ENCODE measurements at places on chromosomes 16 and 17.

GRCh38 chr16:58475091-58475619, 24.8 kb upstream of the NDRG4 start:
- DNase-seq = no peak

DNA sequence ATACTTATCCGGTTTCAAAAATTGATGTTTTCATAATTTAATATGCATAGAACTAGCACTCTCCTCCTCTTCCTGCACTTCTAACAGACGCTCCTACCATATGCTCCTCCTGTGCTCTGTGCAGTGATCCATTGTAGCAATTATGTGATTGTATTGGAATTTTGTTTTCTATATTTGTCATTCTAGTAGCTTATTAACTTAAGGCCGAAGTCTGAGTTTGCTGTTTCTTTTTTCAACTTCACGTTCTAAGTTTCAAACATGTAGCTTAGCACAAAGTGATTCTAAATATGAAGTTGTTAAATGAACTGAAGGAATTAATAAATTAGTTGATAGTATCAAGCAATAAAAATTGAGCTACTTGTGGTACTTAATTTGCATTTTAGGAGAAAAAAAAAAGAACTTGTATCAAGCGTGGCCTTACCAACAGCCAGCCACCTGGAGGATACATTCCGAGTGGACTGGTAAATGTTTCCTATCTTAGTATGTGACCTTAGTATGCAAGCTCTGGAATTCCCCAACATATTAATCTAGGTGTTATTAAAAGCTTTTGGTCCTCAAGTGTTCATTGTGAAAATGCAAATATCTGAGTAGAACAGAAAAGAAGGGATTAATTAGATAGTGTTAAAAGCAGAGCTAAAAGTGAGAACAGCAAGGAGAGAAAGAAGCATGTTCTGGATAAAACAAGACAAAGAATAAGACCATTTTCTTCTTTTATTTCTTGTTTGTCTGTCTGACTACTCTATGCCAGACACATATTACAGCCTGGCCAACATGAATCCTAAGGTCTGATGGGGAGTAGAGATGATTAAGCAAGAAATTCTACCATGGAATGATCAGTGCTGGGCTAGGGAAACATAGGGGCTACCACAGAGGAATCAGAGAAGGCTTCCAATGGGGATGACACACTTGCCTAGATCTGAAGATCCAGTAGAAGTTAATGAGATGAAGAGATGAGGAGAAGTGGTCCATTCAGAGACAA, 290.4 kb upstream of the MON1B start:
- DNase-seq = no peak

DNA sequence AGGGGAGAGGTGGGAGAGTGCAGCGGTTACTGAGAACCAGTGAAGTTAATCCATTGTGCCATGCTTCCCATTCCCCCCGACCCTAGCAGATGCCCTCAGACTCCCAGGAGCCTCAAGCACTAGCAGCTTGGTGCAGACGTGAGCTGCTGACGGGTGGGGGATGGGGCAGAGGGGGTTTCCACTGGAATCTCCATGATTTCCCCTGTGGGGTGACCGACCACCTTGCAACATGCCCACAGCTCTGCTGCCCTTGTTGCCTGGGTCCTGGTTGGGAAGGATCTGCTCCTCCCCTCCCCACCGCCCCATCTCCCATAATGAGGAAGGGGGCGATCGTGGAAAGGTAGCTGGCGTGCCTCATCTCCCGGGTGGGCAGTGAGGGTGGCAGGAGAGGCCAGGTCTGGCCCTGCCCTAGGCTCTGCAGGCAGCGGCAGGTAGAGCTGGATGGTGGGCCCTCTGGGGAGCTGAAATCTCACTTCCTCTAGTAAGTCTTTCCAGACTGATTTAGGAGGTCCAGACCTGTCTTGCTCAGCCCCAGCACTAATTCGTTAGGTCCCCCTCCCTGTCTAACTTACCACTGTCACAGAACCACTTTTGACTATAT, 9.6 kb downstream of the FLOT2 start:
- no peak for DNase-seq

GRCh38 chr17:72413077-72414031, 292.5 kb downstream of the SOX9 start:
- DNase-seq = no peak

DNA sequence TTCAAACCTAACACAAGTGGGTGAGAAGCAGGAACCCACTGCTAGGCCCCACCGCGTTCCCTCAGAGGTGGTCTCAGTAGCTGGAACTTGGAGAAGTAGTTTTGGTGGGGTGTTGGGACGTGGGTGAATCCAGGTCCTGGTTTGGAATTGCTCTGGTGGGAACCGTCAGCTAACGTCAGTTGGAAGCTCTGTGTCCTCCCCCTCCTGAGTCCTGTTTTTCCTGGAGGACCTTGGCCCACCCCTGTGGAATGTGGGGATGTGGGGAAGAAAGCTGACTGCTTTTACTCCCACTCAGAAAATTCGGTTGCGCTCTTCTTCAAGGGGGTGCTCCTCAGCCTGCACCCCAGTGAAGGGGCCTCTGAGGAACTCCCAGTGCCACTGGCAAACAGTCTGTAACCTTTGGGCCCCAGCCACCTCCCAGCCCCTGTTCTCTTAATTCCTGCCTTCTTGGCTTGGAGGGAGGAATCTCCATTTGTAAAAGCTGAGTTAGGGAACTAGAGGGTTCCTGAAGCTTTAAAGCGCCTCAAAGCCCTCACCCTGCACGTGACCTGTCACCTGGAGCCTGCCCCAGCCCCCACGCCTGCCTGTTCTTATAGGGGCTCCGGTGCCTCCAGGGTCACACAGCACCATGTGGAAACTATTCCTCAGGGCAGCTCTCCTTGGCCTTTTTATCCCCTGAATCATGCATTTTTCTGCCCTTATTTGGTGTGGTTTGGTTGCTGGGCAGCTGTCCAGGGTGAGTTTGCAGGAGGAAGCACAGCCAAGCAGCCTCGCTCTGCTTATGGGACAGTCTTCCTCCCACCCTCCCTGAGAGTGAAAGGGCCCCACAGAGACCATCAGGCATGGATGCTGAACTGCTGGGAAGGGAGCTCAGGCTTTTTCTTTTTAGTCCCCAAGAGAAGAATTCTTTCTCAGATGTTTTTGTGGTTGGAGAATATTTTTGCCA, 16.2 kb upstream of the NAGLU start:
- DNase-seq = no peak

All from stimulated activated effector memory CD8-positive, alpha-beta T cell treated with anti-CD3 and anti-CD28 coated beads, Interleukin-12 subunit alpha, Interleukin-12 subunit beta, amount 100 ng/mL, for 72 hours (primary cell).